ENCODE measurements at places on chromosomes 3 and 15.

DNA sequence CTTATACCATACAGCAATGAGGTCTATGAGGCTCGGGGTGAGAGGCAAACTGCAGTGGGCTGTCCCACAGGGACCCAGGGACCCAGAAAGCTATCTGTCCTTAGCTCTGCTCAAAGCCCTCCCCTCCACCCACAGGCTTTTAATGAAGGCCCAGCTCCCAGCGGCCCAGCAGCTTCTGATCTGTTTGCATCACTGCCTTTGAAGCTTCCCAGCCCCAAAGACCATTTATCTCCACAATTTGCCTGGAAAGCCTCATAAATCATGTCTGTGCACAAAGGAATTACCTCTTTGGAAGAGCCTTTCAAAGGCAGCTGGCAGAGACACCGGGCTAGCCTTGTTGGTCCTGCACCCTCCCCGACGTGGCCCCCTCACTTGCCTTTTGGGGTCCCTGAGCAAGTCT lies 123.9 kb downstream of the RAB11A start:
- no peak for DNase-seq

- DNase-seq: no peak
Observed at GRCh38 chr15:44312108-44312507, 23.6 kb downstream of the GOLM2 start.

GRCh38 chr3:46082849-46083248 lies 55.6 kb upstream of the XCR1 start:
- no peak for DNase-seq

DNA sequence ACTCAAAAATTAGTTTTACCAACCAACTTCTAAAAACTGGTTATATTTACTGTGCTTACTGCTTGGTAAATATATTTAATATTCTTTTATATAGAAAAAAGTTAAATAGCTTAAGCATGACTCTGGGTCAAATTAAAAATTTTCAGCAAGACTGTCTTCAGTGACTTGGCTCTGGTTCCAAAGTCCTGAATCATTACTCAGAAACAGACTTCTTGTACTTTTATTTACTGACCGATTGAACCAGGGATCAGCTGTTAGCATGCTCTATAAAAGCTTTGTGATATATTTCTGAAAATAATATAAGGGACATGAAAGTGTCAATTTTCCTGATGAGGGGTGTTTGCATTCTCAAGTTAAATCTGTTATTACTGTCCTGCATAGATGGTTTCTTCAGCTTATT lies 164.3 kb downstream of the MCTP2 start:
- DNase-seq: no peak

- no peak for DNase-seq
Observed at GRCh38 chr15:69237718-69238117, 61.0 kb upstream of the PAQR5 start.

- no peak for DNase-seq
Observed at GRCh38 chr3:177427540-177427939, 230.3 kb upstream of the TBL1XR1 start.

DNA sequence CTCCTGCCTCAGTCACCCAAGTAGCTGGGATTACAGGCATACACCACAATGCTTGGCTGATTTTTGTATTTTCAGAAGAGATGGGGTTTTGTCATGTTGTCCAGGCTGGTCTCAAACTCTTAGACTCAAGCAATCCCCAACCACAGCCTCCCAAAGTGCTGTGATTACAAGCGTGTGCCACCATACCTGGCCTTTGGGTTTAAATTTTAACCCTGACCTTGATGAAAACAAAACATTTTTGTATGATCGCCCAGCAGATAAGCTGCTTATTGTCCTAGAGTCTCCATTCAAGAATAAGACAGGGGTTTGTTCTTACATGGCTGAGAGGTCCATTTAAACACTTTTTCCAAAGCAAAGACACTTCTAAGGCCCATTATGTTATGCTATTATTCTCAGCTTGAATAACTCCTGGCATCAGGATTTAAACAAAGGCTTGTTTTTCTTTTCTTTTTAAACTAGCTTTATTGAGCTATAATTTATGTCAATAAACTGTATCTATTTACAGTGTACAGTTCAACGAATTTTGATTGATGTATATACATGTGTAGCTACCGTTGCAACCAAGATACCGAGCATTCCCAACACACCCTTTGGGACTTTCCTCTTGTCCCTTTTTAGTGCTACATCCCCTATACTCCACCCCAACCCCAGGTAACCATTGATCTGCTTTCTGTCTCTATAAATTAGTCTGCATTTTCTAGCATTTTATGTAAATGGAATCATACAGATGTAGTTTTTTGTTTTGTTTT lies 1.4 kb upstream of the MUC13 start:
- DNase-seq: no peak

GRCh38 chr3:180409883-180410282 lies 192.1 kb upstream of the TTC14 start:
- DNase-seq: no peak

DNA sequence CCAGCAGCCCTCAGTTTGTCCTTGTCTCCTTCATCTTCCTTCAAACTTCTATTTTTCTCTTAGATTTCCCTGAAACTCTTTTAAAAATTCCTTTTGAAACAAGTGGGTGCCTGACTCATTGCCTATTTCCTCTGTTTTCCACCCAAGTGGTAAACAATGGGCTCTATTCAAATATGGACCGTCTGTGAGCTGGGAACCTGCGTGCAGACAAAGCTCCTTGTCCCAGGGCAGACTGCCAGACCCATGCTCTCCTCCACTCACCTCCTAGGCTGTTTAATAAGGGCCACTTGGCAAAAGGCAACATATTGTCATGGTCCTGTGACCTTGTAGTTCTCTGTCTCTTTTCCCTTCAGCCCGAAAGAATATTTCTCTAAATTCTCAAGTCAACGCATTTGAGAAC lies 332.7 kb upstream of the THBS1 start:
- DNase-seq: no peak

GRCh38 chr15:56176996-56177395 lies 66.7 kb downstream of the RFX7 start:
- DNase-seq: no peak

DNA sequence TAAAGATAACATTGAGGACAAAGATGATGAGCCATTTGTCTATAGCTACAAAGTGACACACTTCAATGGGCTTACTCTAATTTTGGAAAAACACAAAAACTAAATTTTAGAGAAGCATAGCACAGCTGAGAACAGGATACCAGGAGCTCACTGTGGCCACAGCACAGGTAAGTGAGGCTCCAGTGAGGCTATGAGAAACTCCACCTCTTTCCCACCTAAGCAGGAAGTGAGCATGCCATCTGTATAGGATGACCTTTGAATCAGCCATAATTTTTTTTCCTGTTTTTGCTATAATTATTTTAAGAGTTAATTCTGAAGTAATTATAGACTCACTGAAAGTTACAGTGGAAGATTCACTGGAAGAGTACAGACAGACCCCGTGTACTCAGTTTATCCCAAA lies 82.1 kb upstream of the DCLK3 start:
- DNase-seq: no peak

DNA sequence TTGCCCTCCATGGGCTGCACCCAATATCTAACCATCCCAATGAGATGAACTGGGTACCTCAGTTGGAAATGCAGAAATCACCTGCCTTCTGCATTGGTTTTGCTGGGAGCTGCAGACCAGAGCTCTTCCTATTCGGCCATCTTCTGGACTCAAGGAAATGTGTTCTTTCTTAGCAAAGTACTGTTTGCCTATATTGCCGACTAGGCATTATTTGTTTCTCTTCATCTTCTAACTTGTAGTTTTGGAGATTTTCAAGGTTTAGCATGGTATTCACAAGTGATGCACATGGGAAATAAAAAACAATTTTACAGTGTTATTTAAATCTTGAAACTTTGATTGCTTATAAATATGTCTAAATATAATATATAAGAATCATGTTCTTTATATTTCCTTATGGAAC lies 377.8 kb upstream of the POU1F1 start:
- no peak for DNase-seq

- DNase-seq: no peak
Observed at GRCh38 chr3:15420871-15421270, 6.5 kb downstream of the METTL6 start.

GRCh38 chr3:18386274-18386890 lies 38.8 kb downstream of the SATB1 start:
- DNase-seq: no peak

Measured in erythroblast (primary cell).